Cerebellum (tissue), 4 donors: ENCODE measurements at places on chromosomes 6 and 20. TPM values are rescaled to one million over a fixed set of nuclear protein-coding genes. Genes with fewer than 3 reads are reported as not detected.

FOXC1 gene
- 8.9 TPM for total RNA-seq

DOK5 gene
- 23.6 TPM for total RNA-seq

TTK gene
- total RNA-seq = 14.0 TPM

TMC2 gene
- 3.7 TPM for total RNA-seq

SLC17A2 gene
- not detected for total RNA-seq

STX7 gene
- 54.6 TPM for total RNA-seq

ROMO1 gene
- 49.3 TPM for total RNA-seq

SLC17A3 gene
- not detected for total RNA-seq

DACT2 gene
- 1.1 TPM for total RNA-seq

TMEM217 gene
- total RNA-seq = 1.00 TPM

RAD21L1 gene
- total RNA-seq = not detected

GFOD1 gene
- total RNA-seq = 33.8 TPM

C6orf132 gene
- not detected for total RNA-seq

PGC gene
- total RNA-seq = 0.36 TPM

RAET1L gene
- not detected for total RNA-seq

RGS17 gene
- 60.7 TPM for total RNA-seq

COL9A3 gene
- 3.8 TPM for total RNA-seq

CENPW gene
- 8.6 TPM for total RNA-seq

FHL5 gene
- 6.4 TPM for total RNA-seq

GMDS gene
- 9.3 TPM for total RNA-seq

OGFR gene
- total RNA-seq = 12.0 TPM

PPDPF gene
- 48.6 TPM for total RNA-seq

PNLDC1 gene
- total RNA-seq = not detected

CRIP3 gene
- total RNA-seq = 5.8 TPM

FERMT1 gene
- 1.1 TPM for total RNA-seq

RIPOR2 gene
- 34.9 TPM for total RNA-seq

ERVFRD-1 gene
- total RNA-seq = not detected

RHAG gene
- total RNA-seq = 0.64 TPM

ANGPT4 gene
- total RNA-seq = 0.09 TPM

APOBEC2 gene
- total RNA-seq = not detected

GSTA5 gene
- total RNA-seq = not detected

DYNLRB1 gene
- total RNA-seq = 43.8 TPM

CST1 gene
- not detected for total RNA-seq

TMEM200A gene
- 12.0 TPM for total RNA-seq

MTRF1L gene
- 21.7 TPM for total RNA-seq

SLC22A3 gene
- 4.3 TPM for total RNA-seq

TBX18 gene
- total RNA-seq = 22.1 TPM

PAX1 gene
- total RNA-seq = not detected

ELOVL2 gene
- 22.0 TPM for total RNA-seq

C20orf141 gene
- total RNA-seq = not detected

JPH2 gene
- total RNA-seq = 0.36 TPM

ZNF391 gene
- total RNA-seq = 6.6 TPM

CLVS2 gene
- total RNA-seq = 35.0 TPM

APCDD1L gene
- not detected for total RNA-seq

RAMACL gene
- 3.5 TPM for total RNA-seq

BANF2 gene
- total RNA-seq = not detected

ZNF451 gene
- 130 TPM for total RNA-seq

SCRT2 gene
- 2.9 TPM for total RNA-seq

ZC2HC1B gene
- total RNA-seq = not detected

NMBR gene
- total RNA-seq = 2.5 TPM

RBM24 gene
- 6.2 TPM for total RNA-seq

MOG gene
- 0.18 TPM for total RNA-seq
